ENCODE measurements at places on chromosomes 7 and 10.

- no peak for DNase-seq
Measured at GRCh38 chr7:17495655-17496394, 197.4 kb downstream of the AHR start.

DNA sequence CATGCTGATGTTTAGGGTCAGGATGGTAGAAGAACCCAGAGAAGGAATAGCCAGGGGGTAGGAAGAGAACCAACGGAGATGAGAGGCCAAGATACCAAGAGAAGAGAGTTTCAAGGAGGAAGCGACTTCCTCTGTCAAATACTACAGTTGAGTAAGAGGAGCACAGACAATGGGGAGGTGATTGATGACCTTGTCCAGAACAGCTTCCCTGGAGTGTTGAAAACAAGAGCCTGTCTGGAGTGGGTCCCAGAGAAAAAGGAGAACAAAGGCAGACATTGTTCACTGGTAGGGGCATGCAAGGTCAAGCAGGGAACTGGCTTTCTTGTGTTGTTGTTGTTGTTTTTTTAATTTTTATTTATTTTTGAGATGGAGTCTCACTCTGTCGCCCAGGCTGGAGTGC lies 9.6 kb upstream of the TRIM56 start:
- no peak for DNase-seq

- DNase-seq = no peak
Measured at GRCh38 chr7:40243076-40243475, 108.3 kb downstream of the SUGCT start.

DNA sequence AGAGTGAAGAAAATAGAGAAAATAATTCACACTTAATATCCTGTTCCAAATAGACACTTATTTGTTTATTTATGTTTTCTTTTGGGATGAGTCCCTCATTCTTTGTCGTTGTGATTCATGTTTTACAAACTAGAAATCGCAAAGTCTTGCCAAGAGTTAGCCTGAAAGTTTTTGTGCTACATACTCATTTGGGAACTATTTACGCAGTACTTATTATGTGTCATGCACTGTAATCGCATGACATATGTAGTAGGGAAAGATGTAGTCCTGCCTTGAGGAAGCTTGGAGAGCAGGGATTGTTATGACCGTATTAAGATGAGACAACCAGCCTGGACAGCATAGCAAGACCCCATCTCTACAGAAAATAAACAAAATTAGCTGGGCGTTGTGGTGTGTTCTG lies 189.3 kb downstream of the ABCA13 start:
- DNase-seq = no peak

GRCh38 chr7:87105401-87105800 lies 45.9 kb upstream of the ELAPOR2 start:
- DNase-seq = no peak
